CD4-positive, alpha-beta T cell treated with Interleukin-15 for 1 hour (primary cell): ENCODE measurements at places on chromosomes 5 and 9.

- DNase-seq: no peak
Measured at GRCh38 chr9:18427691-18428090, 46.3 kb upstream of the ADAMTSL1 start.

GRCh38 chr5:177131019-177131320 lies 2.6 kb upstream of the NSD1 start:
- no peak for DNase-seq

DNA sequence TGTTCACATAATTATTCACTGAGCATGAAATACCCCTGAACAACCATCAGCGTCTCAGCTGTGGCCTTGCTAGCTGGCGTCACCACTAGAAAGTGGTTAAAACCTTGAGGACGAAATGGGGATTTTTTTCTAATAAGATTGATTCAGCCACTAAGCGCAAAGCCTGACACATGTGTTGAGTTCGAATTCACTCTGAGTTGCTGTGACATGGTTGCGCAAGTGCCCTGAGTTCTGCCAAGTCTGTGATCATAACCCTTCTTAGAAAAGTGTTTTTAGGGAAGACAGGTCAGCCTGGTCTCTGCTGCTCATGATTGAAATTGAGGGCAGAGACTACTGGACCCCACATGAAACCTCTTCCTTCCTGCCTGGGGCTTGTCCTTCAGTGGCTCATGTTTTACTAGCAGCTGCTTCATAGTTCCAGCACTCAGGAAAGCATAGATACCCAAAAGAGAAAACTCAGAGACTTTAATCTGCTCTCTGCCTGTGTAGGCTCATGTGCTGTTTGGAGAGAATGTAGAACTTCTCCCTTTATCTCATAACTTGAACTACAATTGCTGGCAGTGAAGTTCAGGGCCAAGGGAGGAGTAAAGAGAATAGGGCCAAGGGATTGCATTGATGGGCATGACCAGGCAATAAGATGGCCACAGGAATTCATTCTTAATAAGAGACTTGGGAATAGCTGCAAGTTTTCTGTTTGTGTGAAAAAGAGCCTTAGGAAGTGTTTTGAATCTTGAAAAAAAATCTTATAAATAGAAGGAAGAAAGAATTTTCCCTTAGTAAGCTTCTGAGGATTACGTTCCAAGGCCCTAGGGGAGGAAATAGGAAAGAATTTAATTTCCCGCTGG lies 66.8 kb upstream of the CXCL14 start:
- DNase-seq: no peak

DNA sequence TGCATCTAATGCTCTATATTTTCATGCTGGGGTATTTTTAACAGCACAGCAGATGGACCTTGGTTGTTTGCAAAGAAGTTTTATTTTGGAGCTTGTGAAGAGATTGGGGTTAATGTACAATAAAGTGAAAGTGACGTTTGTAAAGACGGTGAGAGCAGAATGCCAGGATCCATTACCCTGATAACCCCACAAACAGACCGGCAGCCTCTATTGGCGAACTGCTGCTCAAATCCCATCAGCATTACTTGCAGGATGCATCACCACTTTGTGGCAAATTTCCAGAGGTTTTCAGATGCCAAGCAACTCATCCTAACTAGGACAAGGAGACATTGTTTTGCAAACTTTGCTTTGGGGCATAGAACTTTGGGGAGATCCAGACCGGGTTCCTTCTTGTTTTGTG lies 383.3 kb upstream of the ZNF462 start:
- no peak for DNase-seq

DNA sequence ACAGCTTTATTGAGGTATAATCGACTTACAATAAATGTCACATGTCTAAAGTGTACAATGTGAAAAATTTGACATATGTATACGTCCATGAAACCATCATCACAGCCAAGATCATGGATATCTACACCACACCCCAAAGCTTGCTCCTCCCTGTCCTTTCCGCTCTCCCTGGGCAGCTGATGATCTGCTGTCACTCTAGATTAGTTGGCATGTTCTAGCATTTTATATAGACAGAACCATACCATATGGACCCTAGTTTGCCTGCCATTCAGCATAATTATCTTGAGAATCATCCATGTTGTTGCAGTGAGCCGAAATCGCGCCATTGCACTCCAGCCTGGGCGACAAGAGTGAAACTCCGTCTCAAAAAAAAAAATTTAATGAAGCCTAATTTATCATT lies 42.5 kb downstream of the ERGIC1 start:
- no peak for DNase-seq

- no peak for DNase-seq
Measured at GRCh38 chr5:53110156-53110555, 599 bp upstream of the MOCS2 start.

- DNase-seq: no peak
Measured at GRCh38 chr5:178221282-178221681, 11.3 kb downstream of the PHYKPL start.

GRCh38 chr9:134980991-134981390 lies 63.3 kb upstream of the FCN1 start:
- no peak for DNase-seq
